Activated T-cell treated with anti-CD3 and anti-CD28 coated beads for 4 hours (primary cell): ENCODE measurements at places on chromosomes 3 and 15.

DNA sequence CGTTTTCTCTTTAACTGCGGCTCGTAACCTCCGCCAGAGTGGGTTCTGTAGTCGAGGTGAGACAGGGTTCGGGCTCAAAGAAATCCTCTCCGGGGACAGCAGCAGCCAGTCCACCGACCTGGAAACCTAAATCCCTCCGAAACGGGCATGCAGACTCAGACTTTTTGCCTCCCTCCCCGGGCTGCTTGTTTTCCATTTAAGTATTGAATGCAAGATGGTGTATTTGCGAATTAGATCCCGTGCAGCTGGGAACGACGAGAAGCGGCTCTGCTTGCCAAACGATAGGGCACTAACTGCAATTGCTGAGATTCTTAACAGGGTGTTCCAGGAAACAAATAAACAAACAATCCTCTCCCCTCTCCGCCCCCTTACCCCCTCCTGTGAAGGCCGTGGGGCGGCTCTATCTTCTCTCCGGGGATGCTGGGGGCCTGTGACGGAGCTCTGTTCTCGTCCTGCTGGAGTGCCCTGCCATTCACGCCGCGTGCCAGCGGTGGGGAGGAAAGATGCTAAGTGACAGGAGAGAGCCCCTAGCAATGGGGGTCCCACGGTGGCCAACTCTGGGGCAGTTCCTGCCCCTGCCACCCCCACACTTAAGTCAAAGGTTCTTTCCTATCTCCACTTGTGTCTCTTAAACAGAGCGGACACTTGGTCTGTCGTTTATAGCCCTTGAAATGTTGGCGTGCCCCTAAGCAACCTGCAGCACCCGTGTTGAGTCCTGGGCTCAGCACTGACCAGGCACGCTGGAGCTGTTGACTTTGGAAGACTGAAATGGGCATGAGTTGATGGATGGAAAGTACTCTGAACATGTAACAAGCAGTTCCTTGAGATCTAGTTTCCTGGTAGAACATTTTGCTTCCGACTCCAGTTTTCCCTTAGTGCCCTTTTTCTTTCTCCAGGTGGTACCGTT, 1.3 kb upstream of the ETV5 start:
- no peak for DNase-seq

- no peak for DNase-seq
Observed at GRCh38 chr15:47685141-47685870, 32.0 kb upstream of the SEMA6D start.

GRCh38 chr15:57263520-57263919, 112.8 kb upstream of the CGNL1 start:
- no peak for DNase-seq

- no peak for DNase-seq
Observed at GRCh38 chr3:146307456-146307725, 56.5 kb upstream of the PLSCR4 start.

GRCh38 chr3:113890256-113890900, 51.8 kb downstream of the GRAMD1C start:
- DNase-seq = no peak
